Activated T-helper 1 cell treated with anti-CD3 and anti-CD28 coated beads, Interleukin-12 subunit alpha, Interleukin-12 subunit beta, Interleukin-2, Interleukin-4 antibody, amounts not matched to agents 30 ng/mL and 10 ng/mL and 1 ng/mL, durations not matched to agents 14 hours and 24 hours and 36 hours (primary cell): ENCODE measurements at places on chromosomes 13 and 19. TPM values are rescaled to one million over a fixed set of nuclear protein-coding genes. Genes with fewer than 3 reads are reported as not detected.
A peak's percentile ranks its signal among the peaks of the same experiment; 100 is the strongest.

C19orf85 gene
- total RNA-seq: not detected in 2 replicates

ZNF224 gene
- 18.8 and 20.4 TPM in 2 replicates for total RNA-seq

ZNF324 gene
- total RNA-seq: 12.8 and 15.5 TPM in 2 replicates

ZNF442 gene
- total RNA-seq: 0.39 and 0.47 TPM in 2 replicates

FKRP gene
- 25.1 and 26.6 TPM in 2 replicates for total RNA-seq

CATSPERD gene
- not detected in 2 replicates for total RNA-seq

BRME1 gene
- total RNA-seq: 16.6 and 20.5 TPM in 2 replicates

RAB3A gene
- 7.2 and 11.0 TPM in 2 replicates for total RNA-seq

CD209 gene
- total RNA-seq: not detected in 2 replicates

CYP4F11 gene
- total RNA-seq: not detected in 2 replicates

CADM4 gene
- 0.32 and 0.39 TPM in 2 replicates for total RNA-seq

WBP4 gene
- 13.4 and 14.0 TPM in 2 replicates for total RNA-seq

- no peak overlapping the region for H3K27ac ChIP-seq
- peaks cover 41% of the 10 kb centered on the region for H3K36me3 ChIP-seq
- no peak for DNase-seq
- no peak overlapping the region for H3K4me3 ChIP-seq
- H3K4me1 ChIP-seq: peaks cover 54% of the 10 kb centered on the region
- no peaks in the 10 kb centered on the region for H3K27me3 ChIP-seq
Measured at GRCh38 chr13:42971691-42972347, 20.2 kb downstream of the EPSTI1 start.

DNA sequence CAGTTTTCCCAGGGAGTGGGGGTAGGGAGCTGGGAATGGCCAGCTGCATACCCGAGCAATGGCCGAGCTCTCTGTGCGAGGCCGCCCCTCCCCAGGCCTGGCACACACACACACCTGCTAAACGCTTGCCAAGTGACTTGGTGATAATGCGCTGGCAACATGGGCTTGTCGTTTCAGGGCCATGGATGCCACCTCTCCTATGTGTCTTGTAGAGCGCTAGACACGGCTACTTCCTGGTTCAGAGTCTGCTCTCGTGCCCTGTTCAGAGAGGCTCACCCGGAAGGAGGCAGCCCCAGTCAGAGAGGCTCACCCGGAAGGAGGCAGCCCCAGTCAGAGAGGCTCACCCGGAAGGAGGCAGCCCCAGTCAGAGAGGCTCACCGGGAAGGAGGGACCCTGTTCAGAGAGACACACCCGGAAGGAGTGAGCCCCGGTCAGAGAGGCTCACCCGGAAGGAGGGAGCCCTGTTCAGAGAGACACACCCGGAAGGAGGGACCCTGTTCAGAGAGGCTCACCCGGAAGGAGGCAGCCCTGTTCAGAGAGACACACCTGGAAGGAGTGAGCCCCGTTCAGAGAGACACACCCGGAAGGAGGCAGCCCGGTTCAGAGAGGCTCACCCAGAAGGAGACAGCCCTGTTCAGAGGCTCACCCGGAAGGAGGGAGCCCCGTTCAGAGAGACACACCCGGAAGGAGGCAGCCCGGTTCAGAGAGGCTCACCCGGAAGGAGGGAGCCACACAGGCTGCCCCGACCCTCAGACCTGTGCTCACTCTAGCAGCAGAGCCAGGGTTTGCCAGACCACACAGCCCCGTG is 4.2 kb downstream of the ADPRHL1 start:
- H3K27ac ChIP-seq: no peak overlapping the region
- no peaks in the 10 kb centered on the region for H3K4me1 ChIP-seq
- peak; percentile 19 for DNase-seq
- peaks cover 2% of the 10 kb centered on the region for H3K36me3 ChIP-seq
- H3K27me3 ChIP-seq: no peaks in the 10 kb centered on the region
- H3K4me3 ChIP-seq: peak overlapping the region; percentile 33

DNA sequence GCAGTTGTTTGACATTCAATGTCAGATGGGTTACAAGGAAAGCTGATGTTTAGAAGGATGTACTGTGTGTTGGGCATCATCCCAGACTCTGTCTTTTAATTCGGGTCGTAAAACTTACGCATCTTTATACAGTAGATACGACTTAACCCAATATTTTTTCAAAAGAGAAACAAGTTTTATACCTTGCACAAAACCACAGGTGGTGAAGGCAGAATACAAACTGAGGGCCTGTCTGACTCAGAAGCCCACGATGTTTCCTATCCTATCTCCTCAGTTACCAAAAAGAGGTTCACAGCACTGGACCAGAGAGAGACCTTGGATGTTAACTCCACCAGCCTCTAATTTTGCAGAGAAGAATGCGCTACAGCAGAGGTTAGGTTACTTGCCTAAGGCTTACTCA is 477.0 kb downstream of the FOXO1 start:
- peak; percentile 31 for DNase-seq
- H3K27ac ChIP-seq: peak overlapping the region; percentile 94
- H3K4me3 ChIP-seq: peak overlapping the region; percentile 43
- H3K36me3 ChIP-seq: peaks cover 3% of the 10 kb centered on the region
- H3K27me3 ChIP-seq: no peaks in the 10 kb centered on the region
- peaks cover 75% of the 10 kb centered on the region for H3K4me1 ChIP-seq

GRCh38 chr19:58218899-58219298 is 9.8 kb upstream of the ZNF544 start:
- peaks cover 7% of the 10 kb centered on the region for H3K36me3 ChIP-seq
- H3K27me3 ChIP-seq: no peaks in the 10 kb centered on the region
- H3K27ac ChIP-seq: no peak overlapping the region
- H3K4me1 ChIP-seq: no peaks in the 10 kb centered on the region
- peak; percentile 8 for DNase-seq

GRCh38 chr13:23912469-23912868 is 15.2 kb upstream of the C1QTNF9B start:
- DNase-seq: no peak
- no peaks in the 10 kb centered on the region for H3K36me3 ChIP-seq

DNA sequence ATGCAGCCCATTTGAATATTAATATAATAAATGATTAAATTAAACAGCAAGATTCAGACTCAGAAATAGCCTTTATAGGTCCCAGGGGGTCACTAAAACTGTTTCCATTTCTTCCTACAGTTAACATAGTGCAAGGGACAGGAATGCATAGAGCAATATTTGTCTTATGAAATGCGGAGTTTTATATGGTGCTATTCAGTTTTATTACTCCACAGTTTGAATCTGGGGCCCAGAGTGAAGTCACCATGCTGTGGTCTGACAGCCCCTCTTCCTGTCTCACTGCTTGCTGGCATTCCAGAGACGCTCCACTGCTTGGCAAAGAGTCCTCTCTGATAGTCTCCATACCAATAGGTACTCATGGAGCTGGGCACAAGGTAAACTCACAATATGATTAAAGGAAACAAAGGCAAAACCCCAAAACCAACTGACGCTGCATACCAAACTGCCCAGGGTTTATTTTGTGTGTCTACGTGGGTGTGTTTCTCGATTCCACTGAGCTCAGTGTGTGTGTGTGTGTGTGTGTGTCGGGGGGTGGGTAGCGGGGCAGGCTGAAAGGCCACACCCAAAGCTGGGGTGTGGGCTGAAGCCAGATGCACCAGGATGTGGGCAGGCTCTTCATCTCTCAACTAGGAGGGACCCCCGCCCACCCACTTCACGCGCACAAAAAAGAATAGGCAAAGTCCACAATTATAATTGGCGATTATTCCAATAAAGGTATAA is 277.9 kb downstream of the TSHZ3 start:
- H3K4me1 ChIP-seq: no peaks in the 10 kb centered on the region
- peaks cover 21% of the 10 kb centered on the region for H3K27me3 ChIP-seq
- H3K27ac ChIP-seq: no peak overlapping the region
- H3K36me3 ChIP-seq: no peaks in the 10 kb centered on the region

GRCh38 chr13:27086599-27087265 is 84.9 kb downstream of the USP12 start:
- no peak for DNase-seq
- H3K36me3 ChIP-seq: peaks cover 35% of the 10 kb centered on the region

GRCh38 chr19:49019242-49019932 is 2.5 kb upstream of the LHB start:
- peaks cover 20% of the 10 kb centered on the region for H3K27me3 ChIP-seq
- H3K36me3 ChIP-seq: peaks cover 9% of the 10 kb centered on the region
- DNase-seq: peak; percentile 48
- H3K4me1 ChIP-seq: peaks cover 20% of the 10 kb centered on the region

DNA sequence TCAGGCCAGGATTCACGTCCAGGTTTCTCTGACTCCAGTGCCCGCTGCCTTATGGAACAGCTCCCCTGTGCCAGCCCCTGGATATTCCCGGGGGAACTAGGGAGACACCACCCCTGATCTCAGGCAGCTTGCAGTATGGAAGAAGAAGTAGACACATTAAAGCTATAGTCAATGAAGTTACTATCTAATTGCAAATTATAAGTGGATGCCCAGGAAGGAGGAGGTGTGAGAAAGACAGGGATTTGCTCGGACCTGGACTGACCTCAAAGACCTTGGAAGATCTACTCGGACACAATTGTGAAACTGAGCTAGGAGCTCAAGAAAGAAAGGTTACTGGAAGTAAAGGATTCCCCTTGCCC is 10.4 kb downstream of the SIGLEC11 start:
- DNase-seq: no peak
- no peaks in the 10 kb centered on the region for H3K36me3 ChIP-seq
- H3K4me1 ChIP-seq: peaks cover 13% of the 10 kb centered on the region
- no peak overlapping the region for H3K27ac ChIP-seq
- no peak overlapping the region for H3K4me3 ChIP-seq

DNA sequence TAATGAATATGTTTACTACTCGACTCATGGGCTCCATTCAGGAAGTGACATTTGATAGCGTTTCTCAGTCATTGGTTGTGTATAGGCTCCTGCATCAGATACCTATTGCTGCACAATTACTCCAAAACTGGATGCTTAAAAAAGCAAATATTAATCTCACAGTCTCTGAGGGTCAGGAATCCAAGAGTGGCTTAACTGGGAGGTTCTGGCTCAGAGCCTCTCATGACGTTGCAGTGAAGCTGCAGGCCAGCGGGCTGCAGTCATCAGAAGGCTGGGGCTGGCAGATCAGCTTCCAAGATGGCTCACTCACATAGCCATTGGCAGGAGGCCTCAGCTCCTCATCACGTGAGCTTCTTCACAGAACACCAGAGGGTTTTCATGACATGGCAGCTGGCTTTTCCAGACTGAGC is 525.1 kb upstream of the NBEA start:
- no peak overlapping the region for H3K4me3 ChIP-seq
- H3K27me3 ChIP-seq: no peaks in the 10 kb centered on the region
- no peaks in the 10 kb centered on the region for H3K4me1 ChIP-seq
- DNase-seq: no peak
- no peaks in the 10 kb centered on the region for H3K36me3 ChIP-seq

GRCh38 chr19:12611361-12611699 is 610 bp downstream of the ZNF791 start:
- peaks cover 24% of the 10 kb centered on the region for H3K36me3 ChIP-seq
- peak overlapping the region; percentile 100 for H3K4me3 ChIP-seq
- no peaks in the 10 kb centered on the region for H3K27me3 ChIP-seq
- no peak for DNase-seq
- H3K27ac ChIP-seq: peak overlapping the region; percentile 99
- peaks cover 28% of the 10 kb centered on the region for H3K4me1 ChIP-seq

DNA sequence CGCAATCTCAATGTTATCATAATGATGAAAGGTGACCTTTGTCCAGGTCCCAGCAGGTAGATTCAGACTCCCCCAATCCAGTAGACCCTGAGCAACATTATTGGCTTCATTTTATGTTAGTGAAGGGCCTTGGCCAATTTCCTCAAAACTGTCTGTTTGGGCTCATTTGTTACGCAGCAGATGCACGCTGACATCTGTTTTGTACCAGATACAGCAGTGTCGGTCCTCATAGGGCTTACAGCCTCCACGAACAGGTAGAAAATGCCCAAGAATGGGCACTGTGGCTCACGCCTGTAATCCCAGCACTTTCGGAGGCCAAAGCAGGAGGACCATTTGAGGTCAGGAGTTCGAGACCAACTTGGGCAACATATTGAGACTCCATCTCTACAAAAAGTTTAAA is 13.1 kb upstream of the NMRK2 start:
- H3K4me1 ChIP-seq: no peaks in the 10 kb centered on the region
- H3K27me3 ChIP-seq: no peaks in the 10 kb centered on the region
- no peak overlapping the region for H3K4me3 ChIP-seq
- peaks cover 2% of the 10 kb centered on the region for H3K36me3 ChIP-seq

- H3K4me1 ChIP-seq: peaks cover 6% of the 10 kb centered on the region
- no peak overlapping the region for H3K27ac ChIP-seq
- no peak overlapping the region for H3K4me3 ChIP-seq
- peaks cover 1% of the 10 kb centered on the region for H3K36me3 ChIP-seq
- DNase-seq: no peak
- H3K27me3 ChIP-seq: peaks cover 60% of the 10 kb centered on the region
Measured at GRCh38 chr19:47020132-47020805, 632 bp downstream of the NPAS1 start.

- peaks cover 34% of the 10 kb centered on the region for H3K36me3 ChIP-seq
- no peak overlapping the region for H3K4me3 ChIP-seq
- H3K4me1 ChIP-seq: peaks cover 16% of the 10 kb centered on the region
- no peak for DNase-seq
- no peak overlapping the region for H3K27ac ChIP-seq
- H3K27me3 ChIP-seq: peaks cover 29% of the 10 kb centered on the region
Measured at GRCh38 chr19:14054721-14055120, 7.2 kb downstream of the PALM3 start.

DNA sequence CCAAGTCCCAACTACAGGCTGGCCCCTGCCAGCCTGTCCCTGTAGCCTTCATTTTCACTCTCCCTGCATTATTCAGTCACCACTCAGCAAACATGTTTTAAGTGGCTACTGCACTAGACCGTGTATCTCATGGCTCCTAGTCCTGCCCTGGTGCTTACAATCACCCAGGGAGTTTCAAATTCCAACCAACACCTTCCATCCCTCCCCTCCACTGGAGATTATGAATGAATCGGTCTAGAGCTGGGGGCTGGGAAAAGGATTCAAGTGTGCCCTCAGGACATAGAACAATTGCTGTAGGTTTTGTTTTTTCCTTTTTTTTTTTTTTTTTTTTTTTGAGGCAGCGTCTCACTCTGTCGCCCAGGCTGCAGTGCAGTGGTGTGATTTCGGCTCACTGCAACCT is 15.0 kb upstream of the TNFAIP8L1 start:
- no peak for DNase-seq
- H3K4me3 ChIP-seq: no peak overlapping the region

DNA sequence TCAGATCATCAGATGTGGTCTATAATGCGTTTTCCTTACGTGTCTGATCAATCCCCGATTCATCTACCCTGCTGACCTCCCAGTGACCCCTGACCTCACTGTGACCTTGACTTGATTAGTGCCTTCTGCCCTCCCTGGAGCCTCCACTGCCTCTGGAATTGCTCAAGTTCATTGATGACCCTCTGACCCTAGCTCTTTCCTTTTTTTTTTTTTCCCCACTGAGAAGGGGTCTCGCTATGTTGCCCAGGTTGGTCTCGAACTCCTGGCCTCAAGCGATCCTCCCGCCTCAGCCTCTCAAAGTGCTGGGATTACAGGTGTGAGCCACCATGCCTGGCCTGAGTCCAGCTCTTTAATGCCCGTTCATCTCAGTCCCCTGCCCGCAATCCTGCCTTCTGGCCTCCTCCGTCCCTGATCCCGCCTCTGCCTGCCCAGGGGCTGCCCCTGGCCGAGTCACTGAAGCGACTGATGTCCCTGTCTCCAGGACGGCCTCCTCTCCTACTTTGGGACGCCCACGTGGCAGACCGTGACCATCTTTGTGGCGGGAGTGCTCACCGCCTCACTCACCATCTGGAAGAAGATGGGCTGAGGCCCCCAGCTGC is 4.0 kb upstream of the FTL start:
- no peak for DNase-seq
- no peaks in the 10 kb centered on the region for H3K27me3 ChIP-seq
- peaks cover 58% of the 10 kb centered on the region for H3K4me1 ChIP-seq
- peak overlapping the region; percentile 11 for H3K4me3 ChIP-seq
- peaks cover 28% of the 10 kb centered on the region for H3K36me3 ChIP-seq
- peak overlapping the region; percentile 73 for H3K27ac ChIP-seq
